NCI-H1105 (cell line): ENCODE measurements at places on chromosomes 1 and 21.

DNA sequence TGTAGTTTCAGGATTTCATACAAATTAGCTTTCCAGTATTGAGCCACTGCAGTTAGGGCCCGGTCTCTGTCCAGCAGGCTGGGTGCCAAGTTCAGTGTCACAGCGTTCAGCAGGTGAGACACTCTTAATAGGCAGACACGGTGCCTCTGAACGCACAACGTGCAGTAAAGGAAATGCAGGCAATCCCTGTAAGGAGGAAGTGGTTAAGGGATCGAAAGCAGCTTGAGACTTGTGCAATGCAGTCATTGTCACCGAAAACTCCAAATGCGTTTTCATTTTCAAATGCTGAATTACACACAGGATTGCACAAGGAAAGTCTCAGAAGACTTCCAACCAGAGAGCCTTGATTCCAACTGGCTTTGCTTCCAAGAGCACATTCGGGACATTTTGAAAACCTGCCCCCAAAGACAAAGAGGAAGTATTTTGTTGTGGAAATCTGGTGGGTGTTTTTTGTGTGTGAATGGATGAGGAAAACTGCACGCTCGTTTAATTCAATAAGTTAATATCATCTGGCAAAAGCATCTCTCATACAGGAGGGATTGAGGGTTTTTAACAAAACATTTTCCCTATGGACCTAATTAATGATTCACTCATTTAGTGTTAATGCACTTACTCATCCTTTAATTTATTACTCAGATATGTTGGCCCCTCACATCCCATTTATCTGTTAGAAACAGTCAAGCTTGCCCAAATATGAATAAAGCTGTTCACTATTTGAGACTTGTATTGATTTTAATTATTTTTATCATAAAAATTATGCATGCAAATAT, 61.6 kb downstream of the PTGS2 start:
- DNase-seq, result peak; percentile 19

GRCh38 chr21:34673006-34673405, 4.2 kb downstream of the CLIC6 start:
- DNase-seq, result no peak

- no peak for DNase-seq
These were observed 417.7 kb downstream of the AGBL4 start for GRCh38 chr1:49606082-49606481.

DNA sequence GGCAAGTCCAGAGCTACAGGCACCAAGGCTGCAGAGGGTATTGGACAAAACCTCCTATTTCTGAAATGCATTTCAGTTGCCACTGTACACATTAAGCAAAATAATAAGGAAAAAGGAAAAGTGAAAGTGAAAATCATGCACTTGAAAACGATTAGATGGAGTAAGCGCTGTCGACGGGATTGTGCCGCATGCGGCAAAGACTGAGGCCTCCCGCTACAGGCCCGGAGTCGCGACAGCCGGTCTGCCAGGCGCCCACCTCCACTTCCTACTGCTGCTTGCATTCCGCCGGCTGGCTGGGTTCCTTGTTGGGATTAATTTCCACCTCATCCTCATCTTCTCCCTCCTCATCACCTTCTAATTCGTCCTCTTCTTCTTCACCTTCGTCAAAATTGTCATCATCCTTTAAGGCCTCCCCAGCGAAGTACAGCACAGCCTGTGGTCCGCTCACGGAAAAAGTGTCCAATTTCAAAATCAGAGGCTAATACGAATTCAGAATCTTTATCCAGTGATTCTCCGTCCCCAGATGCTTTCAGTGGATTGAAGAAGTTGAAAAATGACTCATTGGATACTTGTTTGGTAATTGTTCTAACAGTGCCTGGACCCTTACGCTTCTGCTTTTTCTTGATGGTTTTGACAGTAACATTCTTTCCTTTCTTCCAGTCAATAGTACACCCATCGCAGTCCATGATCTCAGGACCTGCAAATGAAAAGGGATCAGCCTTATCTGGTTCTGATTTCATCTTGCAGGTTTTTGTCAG, 38.0 kb downstream of the CD58 start:
- DNase-seq, result no peak

GRCh38 chr21:34289856-34290255, 74.0 kb upstream of the KCNE2 start:
- DNase-seq, result no peak

DNA sequence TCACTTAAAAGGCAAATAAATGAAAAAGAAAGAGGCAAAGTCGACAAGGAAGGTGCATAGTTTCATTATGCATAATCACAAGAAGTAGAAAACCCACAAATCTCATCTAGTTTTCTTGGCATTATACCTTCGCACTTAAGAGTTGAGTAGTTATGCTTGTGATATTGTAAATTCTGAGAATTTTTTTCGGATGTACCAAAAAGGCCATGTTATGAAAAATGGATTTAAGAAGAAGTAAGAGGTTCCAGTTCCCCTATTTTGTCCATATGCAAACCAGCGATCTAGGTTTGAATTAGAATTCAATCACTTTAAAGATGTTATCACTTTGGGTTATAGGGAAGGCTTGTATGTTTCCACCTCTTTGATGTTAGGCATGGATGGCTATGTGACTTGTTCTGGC, 7.9 kb upstream of the ERICH3 start:
- DNase-seq, result no peak

GRCh38 chr1:170426596-170426995, 105.4 kb upstream of the GORAB start:
- no peak for DNase-seq

DNA sequence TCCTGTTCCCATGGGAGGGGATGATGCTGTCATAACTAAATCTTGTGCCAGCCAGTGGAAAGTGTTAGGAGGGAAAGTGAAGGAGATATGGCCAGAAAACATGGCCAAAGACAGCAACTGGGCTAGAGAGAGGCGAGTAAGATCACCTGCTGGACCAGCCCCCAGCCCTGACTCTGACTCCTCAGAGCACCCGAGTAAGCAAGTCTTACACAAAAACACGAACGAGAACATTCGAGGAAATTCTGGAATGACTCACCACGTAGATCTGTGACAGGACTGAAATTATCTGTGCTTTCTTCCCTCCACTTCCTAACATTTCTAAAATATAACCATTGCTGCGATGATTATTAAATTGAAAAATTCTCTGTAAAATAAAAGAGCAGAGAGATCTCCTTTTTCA, 9.2 kb downstream of the ZNF496 start:
- no peak for DNase-seq

GRCh38 chr21:31482460-31482859, 138.4 kb upstream of the TIAM1 start:
- no peak for DNase-seq

DNA sequence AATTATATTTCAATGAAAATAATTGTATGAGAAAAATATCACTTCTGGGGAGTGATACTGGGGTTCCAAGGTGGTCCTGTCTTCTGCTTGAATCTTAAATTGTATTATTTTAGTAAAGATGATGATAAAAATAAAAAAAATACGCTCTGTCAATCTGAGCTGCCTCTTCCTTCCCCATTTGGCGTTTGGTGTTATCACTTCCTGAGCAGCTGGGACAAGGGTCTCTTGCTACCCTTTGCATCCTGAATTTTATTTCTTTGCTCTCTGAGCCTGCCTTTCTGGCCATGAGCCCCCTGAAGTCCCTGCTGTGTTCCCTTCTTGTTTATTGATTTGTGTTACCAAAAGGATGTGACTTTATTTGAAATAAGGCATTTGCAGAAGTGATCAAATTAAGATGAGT, 111.0 kb downstream of the KCNJ6 start:
- DNase-seq, result no peak

DNA sequence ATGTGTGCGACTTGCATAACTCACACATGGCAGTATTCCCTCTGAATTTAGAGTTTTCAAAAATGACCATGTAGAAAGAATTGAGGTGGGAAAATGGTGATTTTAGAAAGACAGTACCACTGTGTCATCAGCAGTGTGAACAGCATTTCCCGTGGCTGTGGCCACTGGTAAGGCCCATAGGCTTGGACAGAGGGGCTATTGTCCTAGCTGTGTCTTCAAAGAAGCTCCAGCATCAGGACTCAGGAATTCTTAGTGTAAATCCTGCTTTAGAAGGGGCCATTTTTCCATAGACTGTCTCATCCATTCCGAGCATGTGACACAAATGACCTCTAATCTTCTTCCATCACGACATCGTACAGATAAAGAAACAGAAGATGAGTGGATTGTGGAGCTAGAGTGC, 119.3 kb upstream of the BACE2 start:
- DNase-seq, result no peak

DNA sequence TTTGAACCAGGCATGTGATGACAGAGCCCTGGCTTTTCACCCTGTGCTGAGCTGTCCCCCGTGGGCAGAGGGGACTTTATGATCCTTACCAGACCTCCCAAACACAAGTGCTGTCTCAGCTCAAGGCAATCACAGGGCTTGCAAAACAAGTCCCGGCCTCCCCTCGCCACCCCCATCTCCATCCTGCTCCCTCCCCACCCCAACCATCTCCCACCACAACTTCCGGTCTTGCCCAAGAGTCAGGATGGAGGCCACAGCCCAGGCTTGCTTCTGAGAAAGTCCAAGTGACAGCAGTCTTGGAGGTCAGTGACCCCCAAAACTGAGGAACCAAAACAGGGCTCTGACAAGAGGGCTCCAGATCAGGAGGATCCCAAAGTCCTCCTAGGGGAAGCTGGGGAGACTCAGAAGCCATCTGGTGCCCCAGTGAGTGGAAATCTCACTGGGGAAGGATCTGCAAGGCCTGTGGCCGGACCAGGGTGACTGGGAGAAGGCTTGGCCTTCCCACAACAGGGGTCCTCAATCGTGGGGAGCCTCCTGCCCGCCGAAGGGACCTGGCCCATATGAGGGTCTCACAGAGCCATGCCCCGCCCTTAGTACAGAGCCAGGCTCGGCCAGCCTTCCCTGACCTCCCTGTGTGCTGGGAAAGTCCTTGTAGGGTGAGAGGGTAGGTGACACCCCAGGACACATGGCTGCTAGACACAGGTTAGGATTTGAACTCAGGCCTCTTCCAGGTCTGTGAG, 4.5 kb upstream of the SDC3 start:
- DNase-seq, result no peak

- no peak for DNase-seq
These were observed 24.7 kb downstream of the MEF2D start for GRCh38 chr1:156475568-156476500.

DNA sequence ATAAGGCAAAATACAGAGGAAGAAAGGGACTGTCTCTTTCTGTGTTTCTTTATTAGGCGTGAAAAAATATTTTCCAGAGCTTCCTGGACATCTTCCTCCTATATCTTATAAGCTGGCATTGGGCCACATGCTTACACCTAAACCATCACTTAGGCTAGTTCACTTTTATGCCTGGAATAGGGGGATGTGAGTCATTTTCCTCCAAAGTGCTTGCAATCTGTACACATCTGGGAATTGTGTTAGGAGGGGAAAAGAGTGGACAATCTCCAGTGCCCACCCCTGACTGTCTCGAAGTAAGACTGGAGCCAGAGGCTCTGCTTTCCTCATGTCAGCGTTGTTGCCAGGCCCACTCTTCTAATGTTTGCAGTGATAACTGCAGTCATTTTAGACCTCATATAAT, 29.9 kb downstream of the GIPC2 start:
- no peak for DNase-seq

DNA sequence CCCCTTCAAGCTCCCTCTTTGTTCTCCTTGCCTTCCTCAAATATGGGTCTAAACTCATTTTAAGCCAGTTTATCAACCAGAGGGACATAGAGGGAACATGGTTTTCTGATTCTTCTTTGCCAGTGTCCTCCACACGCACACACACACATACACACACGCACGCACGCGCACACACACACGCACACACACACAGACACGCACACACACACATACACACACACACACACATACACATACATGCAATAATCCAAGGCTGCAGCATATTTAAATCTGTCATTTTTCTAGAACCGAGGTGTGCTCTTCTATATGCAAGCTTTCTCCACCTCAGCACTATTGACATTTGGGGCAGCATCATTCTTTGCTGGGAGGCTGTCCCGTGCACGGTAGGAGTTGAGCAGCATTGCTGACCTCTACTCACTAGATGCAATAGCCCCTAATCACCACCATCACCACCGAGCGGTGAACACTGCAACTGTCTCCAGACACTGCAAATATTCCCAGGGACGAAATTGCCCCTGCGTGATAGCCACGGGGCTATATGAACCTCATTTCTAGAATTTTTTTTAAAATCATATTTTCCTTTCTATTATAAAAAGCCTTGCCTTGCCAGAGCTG, 8.0 kb downstream of the TNFRSF9 start:
- no peak for DNase-seq

DNA sequence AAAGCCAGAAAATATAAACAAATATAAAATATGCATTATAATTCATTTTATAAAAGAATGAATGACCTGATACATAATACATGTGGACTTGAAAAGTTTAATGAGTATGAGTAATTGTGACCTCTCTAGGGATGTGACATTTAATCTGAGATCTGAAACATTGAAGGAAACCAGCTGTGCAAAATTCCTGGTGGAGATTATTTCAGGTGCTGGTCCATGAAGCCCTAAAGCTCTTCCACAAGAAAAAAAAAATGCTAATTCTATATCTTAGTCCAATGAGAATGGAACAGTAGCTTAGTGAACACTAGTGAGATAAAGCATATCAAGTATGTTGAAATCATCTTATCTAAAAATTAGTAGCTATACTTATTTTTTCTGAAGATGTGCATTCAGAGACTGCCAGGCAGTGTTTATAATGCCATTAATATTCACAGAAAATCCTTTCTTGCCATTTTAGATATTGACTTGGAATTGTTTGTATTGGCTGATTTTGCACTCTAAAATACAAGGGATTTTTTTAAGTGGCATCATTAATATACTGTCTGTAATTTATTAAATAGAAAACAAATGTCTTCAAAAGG, 1485.9 kb downstream of the PLA2G4A start:
- peak; percentile 18 for DNase-seq

DNA sequence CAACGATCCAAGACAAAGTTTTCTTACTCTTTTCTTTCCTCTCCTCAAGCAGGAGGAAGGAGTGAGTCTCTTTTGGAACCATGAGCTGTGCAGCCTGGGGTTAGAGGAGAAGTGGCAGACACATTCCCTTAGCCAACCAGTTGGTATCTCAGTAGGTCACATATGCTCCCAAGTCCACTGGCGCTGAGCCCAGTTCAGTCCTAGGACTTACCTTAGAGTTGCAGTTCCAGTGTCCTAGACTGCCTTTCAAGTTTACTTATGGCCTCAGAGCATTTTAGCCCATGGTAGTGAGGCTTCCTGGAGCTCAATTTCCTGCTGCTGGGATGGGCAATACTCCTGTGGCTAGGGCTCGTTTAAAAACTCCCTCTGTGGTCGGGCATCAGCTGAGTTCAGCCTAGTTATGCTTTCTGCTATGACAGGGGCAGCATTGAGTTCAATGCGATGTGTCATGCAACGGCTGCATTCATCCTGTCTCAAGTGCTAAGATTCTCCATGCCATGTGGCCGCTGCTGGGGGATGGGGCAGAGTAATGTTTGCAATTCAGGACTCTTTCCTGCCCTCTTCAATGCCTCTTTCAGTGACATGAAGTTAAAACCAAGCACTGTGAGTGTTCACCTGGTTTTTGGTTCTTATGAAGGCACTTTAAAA, 103.8 kb downstream of the LRRC7 start:
- no peak for DNase-seq

DNA sequence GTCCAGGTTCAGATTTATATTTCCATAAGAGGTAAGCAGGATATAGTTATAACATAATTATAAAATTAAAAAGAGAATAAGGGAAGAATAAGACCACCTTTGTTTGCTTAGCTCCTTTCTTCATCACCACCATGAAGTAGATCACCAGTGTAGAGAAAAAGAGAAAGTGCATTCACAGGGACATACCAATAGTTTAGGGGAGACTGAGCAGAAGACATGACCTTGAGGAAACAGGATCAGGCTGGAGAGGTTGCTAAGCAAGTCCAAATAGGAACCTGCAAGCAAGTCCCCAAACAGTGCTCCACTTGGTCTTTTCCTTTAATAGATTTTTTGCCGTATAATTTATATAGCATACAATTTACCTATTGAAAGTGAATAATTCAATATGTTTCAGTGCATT, 63.0 kb downstream of the KCNT2 start:
- no peak for DNase-seq
